ENCODE measurements at places on chromosomes 1 and 21. TPM values are rescaled to one million over a fixed set of nuclear protein-coding genes. Genes with fewer than 3 reads are reported as not detected.

Gene SLC6A9
- total RNA-seq = 1.3 TPM

Gene ANXA9
- total RNA-seq = not detected

Gene DEPDC1
- 30.4 TPM for total RNA-seq

Gene FAM110D
- 5.1 TPM for total RNA-seq

Gene BEND5
- not detected for total RNA-seq

Gene KCNT2
- total RNA-seq = 1.4 TPM

Gene SON
- 297 TPM for total RNA-seq

Gene GSTM5
- 1.6 TPM for total RNA-seq

Gene B3GALT2
- total RNA-seq = not detected

Gene LCA5L
- total RNA-seq = 1.0 TPM

Gene CD34
- 174 TPM for total RNA-seq

Gene RNU1-1
- total RNA-seq = 2,019 TPM

Gene TEKT2
- 0.38 TPM for total RNA-seq

Gene NR1I3
- total RNA-seq = not detected

Gene CYYR1
- 23.8 TPM for total RNA-seq

Gene RSPH1
- total RNA-seq = not detected

Gene PAPPA2
- total RNA-seq = not detected

Gene BCL2L15
- 1.3 TPM for total RNA-seq

Gene C4BPA
- total RNA-seq = not detected

Gene SDHC
- total RNA-seq = 136 TPM

Gene HMGCL
- 24.2 TPM for total RNA-seq

Gene RUNX3
- total RNA-seq = not detected

Gene FCRL2
- not detected for total RNA-seq

Gene PADI4
- total RNA-seq = not detected

Gene SHISAL2A
- not detected for total RNA-seq

Gene RNF2
- total RNA-seq = 30.6 TPM

Gene PRRX1
- total RNA-seq = not detected

Gene NBPF20
- total RNA-seq = 5.3 TPM

Gene LPAR3
- total RNA-seq = not detected

Gene SERINC2
- total RNA-seq = 19.4 TPM

Gene ILDR2
- total RNA-seq = not detected

Measured in endothelial cell of umbilical vein (primary cell).